ENCODE measurements at places on chromosomes 13 and 19.

GRCh38 chr13:67023130-67023876, 206.8 kb downstream of the PCDH9 start:
- DNase-seq, result peak; percentile 27

DNA sequence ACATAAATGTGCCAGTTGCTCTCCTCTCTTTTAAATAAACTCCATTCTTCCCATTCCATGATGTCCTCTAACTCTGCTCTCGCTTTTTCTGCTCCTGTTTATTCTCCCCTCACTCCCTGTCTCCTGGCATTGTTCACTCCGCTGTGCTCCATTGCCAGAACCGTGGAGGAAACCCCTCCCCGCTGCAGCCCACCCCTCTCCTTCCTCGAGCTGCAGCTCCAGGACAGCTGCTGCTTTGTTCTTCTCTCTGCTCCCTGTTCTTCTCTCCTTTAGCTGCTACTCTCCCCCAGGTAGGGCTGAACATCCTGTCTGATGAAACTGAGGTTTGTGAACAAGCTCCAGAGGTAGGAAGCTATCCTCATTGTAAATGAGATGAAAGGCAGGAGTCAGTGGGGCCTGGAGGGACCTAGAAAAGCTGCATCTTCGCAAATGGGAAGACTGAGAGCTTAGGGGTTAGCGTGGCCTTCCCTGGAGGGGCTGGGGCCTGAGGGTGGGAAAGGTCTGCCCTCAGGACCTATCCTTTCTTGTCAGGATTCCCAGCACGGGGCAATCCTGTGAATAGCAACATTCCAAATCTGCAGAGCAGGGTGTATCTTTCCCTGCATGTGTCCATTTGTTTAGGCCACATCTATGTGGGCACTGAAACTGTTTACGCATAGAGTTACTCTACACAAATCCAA, 243.7 kb downstream of the DNAJC15 start:
- no peak for DNase-seq

DNA sequence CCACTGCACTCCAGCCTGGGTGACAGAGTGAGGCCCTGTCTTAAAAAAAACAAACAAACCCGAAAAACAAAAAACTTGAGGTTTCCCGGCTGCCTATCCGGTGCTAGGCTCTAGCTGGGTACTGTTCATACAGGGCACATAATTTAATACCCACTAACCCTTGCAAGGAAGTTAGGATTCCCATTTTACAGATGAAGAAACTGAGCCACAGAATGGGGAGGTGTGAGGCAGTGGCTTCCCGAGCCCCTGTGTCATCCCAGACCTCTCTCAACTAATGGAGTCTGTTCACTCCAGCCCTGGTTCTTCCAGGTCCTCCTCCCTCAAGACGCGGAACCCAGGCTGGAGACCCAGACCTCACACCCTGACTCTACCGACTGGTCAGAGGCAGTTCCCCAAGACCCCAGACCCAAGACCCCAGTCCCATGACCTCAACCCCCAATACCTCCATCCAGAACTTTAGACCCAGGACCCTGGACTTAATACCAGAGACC, 576 bp downstream of the APBA3 start:
- no peak for DNase-seq

GRCh38 chr19:40466219-40466984, 399 bp upstream of the SPTBN4 start:
- no peak for DNase-seq

DNA sequence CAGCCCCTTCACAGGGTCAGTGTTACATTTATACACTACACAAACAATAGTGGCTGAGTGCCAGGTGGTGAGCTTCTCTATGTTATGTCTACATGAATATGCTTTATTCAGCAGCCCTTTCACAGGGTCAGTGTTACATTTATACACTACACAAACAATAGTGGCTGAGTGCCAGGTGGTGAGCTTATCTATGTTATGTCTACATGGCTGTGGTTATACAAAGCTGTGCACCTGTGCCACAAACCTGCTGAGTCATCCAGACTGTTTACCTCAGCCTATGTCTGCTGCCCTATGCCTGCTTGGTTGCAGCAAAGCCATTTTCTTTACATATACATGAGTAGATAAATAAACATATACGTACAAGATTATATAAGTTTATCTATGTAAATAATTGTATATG, 76.5 kb downstream of the ZNF726 start:
- no peak for DNase-seq
